ENCODE measurements at places on chromosomes 1 and 21.

GRCh38 chr1:6365047-6365446 lies 28.5 kb downstream of the ACOT7 start:
- DNase-seq, result no peak

DNA sequence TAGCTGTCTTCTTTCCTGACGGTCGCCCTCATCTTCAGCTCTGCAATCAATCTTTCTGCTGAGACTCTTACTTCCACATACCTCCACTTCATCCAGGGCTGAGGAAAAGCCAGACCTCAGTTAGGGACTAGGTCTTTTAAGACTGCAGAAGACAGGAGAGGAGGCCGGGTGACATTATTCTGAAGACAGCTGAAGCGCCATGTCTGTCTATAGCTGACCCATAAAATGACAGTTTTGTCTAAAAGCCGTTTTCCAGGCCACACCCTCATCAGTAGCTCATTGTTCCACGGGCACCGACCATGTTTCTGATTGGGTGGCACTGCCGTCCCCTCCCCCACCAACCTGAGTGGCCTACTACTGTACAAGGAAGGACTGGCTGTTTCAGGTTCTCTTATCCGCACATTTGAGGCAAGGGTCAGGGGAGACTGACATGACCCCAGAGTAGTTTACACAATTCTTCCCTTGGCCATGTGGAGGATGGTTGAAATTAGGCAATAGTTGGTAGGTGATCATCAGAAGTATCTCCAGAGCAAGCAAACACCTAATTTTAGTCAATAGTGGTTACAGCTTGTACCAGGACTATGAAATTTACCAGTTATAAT lies at the start of gene ADCY10:
Gene ADCY10, minus strand, starts transcription at position 240 of the 602 bp plus-strand sequence. CDS start 8,994 bp downstream, outside the sequence.
- DNase-seq, result no peak

DNA sequence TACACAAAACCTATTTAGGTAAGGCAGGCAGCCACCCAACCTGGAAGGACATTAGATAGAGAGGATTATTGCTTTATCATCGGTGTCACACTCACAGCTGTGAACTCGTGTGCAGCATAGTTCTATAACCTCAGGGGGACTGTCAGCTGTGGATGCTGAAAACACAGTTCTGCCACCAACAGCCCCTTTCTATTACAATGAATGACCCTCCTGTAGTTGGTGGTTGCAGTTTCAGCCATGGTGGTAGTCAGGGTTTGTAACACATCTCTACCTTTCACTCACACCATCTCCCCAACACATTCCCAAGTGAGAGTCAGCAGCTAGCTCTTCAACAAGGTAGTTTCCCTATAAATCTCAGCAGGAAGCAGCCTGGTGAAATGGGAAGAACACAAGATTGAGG lies 136.8 kb downstream of the ZC3H11B start:
- no peak for DNase-seq

- DNase-seq, result no peak
These were observed 35.3 kb upstream of the FMN2 start for GRCh38 chr1:240056350-240056749.

DNA sequence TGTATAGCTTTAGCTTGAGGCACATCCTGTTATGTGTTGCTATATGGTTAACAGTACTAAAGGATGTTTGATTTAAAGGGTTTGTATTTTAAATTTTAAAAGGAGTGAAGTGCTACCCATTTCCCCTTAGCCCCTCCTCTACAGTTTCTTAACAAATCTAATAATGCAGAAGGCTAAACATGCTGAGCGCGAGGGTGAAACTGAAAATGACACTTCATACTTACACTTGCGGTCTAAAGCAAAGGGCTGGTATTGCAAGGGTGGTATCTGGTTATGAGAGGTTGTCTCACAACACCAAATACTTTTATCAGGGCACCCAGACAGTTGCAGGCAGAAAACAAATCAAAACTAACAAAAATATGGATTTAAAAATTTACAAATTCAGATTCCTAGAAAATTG lies 172.3 kb downstream of the SIPA1L2 start:
- no peak for DNase-seq

DNA sequence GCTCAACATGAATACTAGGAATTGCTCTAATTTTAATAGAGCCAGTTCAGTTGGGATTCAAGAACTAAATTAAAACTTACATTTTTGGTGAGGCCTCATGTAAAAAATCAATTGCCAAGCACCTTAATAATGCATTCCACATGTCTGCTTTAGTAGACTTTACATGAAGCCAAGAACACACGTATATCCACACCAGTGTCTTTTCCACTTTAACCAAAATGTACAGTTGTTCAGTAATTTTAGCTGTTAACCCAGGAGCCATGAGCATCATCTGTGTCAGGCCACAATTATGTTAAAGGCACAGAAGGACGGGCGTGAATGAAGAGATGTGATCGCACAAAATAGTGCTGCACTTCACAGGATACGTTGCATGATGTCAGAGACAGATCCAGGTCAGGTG lies 136.7 kb downstream of the TLR5 start:
- DNase-seq, result no peak

- peak; percentile 48 for DNase-seq
These were observed at the start of gene C1orf216 for GRCh38 chr1:35718492-35719336. TSS of gene C1orf216 (minus strand) at chr1:35718884. CDS start at chr1:35716321, 2,563 bp downstream.

- no peak for DNase-seq
These were observed 68.0 kb upstream of the WDR26 start for GRCh38 chr1:224502459-224503160.

- no peak for DNase-seq
These were observed 65.3 kb upstream of the MAN1A2 start for GRCh38 chr1:117301901-117302300.

DNA sequence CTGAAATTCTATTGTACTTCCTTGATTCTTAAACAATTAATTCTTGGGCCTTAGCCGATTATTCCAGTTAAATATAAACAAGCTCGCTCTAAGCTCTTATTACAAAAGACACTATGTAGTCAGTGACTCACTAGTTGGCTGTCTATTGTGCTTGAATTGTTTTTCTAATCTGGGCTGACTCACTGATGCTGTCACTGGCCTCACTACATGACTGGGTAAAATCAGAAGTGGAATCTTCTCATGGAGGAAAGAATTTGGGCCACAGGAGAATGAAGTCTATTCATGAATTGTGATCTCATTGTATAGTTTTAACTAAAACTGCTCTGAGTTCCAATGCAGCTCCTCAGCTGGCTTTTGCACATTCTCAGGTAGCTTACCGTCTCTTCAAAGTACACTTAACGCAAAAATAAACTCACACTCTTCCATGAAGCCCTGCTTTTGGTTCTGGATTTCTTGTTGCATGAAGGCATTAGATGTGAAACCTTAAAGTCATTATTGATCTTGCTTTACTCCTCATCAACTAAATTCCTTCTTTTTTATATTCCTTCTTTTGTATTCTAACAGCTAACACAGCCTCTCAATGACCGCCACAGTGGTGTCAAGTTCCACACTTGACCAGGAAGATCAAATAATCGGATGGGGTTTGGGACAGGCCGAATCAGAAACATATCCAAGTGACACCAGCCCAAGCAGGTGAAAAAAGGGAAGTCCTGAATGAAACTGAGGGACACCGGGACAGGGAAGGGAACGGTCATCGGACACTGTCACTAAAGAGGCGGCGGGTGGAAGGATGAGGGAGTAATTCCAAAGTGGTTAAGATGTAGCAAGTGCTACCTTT lies 80.9 kb upstream of the LBR start:
- no peak for DNase-seq

DNA sequence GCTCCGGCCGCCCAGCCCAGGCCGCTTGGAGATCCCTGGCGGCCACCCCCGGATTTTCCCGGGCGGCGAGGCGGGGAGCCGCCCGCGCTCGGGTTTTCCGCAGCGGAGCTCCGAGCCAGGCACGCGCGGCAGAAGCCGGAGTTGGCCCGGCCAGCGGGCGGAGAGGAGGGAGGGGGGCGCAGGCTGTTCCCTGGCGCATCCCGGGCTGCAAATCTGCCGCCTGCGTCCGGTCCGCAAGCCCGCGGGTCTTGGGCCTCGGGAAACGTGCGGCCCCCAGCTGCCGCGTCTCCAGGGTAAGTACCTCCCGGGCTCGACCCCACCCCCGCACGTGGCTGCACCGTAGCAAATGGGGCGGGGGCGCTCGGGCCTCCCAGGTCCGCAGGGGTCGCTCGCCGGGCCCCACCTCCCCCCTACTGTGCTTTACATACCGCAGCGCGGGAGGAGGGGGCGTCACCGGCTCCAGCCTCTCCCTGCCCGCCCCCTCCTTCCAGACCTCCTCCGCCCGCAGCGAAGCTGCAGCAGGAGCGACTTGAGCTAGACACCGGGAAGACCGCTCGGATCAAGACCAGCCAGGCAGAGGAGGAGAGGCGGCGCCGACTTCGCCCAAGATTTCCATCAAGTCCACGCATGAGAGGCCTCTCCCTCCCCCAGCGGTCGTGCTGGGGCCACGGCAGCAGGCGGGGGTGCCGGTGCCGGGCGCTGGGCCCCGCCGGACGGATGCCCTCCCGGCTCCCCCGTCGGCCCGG lies 1.6 kb downstream of the TMEM200B start:
- no peak for DNase-seq

- DNase-seq, result no peak
These were observed 20.5 kb downstream of the PRXL2B start for GRCh38 chr1:2606881-2607621.

- no peak for DNase-seq
These were observed 253.2 kb downstream of the PTPRC start for GRCh38 chr1:198892065-198892464.

- no peak for DNase-seq
These were observed 53.1 kb downstream of the NBPF6 start for GRCh38 chr1:108503062-108503733.

DNA sequence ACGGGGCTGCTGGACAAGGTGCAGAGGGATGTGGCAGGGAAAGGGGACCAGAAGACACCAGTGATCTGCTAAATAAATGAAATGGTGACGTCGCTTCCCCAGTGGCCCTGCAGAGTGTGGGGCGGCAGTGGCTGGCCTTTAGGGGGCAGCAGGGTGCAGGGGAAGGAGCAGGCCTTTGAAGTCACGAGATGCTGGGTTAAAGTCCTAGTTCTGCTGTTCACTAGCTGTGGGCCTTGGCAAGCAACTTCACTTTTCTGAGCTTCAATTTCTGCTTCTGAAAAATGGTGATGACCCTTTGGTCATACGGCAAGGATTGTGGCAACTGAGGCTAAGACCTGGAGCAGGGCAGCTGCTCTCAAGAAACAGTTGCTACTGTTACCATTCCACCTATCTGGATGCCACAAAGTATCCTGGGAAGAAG lies 9.2 kb upstream of the GALE start:
- no peak for DNase-seq

GRCh38 chr1:107789817-107790524 lies 175.0 kb downstream of the VAV3 start:
- no peak for DNase-seq

GRCh38 chr1:5403935-5404334 lies 588.3 kb downstream of the NPHP4 start:
- no peak for DNase-seq

DNA sequence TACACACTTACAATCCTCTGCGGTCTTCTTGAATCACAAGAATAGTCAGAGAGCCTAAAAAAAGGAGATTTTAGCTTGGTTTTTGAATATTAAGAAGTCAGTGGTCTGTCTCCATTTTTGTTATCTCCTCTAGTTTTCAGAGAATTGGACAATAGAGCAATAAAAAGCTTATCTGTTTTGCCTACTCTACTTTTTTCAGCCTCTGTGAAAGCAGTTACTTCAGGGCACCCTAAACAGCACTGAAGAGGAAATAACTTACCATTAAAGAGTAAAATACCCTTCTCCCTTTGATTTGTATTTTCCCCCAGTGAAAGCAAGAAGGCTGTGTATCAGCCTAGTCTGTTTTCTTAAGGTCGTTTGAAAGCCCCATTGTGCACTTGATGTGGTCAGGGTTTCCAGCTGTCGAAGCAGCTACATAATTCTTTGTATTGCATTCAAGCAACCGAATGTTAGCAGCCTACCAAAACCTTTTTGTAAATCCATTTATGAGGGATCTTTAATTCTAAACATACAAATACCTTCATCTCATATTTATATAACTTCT lies 1.0 kb downstream of the NTMT2 start:
- DNase-seq, result no peak

DNA sequence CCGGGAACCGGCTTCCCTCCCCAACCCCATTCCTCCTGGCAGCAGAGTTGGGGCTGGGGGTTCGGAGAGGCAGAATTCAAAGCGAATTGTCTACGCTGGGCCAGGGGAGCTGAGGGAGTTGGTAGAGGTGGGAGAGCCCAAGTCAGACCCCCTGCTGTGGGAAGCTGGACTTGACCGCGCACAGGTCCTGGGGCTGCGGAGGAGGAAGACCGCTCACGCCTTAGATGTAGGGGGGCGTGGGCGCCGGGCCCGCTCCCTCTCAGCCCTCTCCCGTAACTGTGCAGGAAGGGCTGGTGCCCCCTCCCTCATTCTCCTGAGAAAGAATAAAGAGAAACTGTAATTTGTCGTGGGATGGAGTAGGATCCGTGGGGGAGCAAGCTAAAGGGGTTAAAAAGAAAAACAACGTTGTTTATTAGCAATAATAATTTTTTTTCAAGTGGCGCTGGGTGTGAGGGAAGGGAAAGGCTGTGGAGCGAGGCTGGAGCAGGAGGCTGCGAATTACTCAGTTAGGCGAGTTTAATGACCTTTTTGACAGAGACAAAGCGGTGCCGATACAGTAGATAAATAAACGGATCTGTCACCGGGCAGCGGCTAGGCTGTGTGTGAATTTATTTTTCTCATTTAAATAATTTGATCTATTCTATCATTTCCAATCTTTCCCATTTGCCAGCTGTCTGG lies 838 bp upstream of the GRIK3 start:
- no peak for DNase-seq

DNA sequence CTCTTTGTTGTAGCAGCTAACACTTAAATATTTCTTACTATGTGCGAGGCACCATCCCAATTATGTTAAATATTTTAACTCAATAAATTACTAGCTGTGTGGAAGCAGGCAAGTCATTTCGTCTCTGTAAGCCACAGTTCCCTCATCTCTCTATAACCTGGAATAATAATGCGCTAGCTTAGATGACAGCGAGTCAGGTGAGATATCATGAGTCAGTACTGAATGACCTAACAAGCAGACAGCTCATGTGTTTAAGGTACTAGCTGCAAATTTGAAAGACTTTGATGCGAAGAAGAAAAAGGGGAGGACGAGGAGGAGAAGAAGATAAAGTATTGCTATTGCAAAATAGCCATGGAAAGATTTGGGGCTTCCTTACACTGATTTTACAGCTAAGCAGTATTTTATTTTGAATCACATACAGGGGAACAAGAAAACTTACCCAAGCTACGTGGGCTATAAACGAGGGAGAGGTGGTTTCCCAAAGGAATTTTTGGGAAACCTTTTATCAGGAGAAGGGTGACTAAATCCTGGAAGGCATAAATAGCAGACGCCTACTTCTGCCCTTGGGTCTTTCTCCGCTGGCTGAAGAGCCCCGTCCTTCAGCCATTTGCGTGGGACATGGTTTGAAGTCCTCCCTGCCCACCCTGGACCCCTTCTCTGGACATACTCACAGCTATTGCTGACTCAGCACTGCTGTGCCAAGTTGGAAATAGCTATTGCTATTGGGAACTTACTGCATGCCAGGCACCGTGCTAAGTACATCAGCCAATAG lies 8.9 kb downstream of the CITED4 start:
- no peak for DNase-seq

DNA sequence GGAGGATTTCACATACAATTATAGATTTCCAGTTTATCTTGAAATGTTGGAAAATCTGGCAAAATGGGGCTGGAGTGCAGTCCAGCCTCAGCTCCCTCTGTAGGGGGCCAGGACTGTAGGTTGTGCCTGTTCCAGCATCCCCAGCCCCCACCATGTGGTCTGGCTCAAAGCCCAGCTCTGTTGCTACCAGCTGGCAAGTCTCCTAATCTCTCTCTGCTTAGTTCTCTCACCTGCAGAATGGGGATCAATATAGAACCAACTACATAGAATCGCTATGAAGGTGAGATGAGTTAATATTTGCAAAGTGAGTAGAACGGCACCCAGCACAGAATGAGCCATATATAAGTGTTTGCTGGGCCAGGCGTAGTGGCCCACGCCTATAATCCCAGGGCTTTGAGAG lies 50.0 kb upstream of the TARDBP start:
- no peak for DNase-seq

- DNase-seq, result no peak
These were observed 13.3 kb downstream of the COL6A2 start for GRCh38 chr21:46111193-46111571.
